ENCODE measurements at places on chromosomes 5 and 9.
A peak's percentile ranks its signal among the peaks of the same experiment; 100 is the strongest.

DNA sequence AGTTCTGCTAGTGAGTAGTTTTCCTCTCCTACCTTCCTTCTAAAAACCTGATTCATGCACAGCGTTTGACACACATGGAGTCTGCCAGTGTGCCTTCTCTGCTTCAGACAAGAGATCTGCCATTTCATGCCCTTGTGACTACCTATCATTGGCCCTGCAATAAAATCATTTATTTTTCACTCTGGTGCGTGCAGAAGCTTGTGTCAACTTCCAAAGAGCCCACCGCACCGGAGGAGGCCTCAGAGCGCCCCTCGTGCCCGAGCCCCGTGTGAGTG lies 13.7 kb downstream of the HNRNPH1 start:
- DNase-seq: no peak

- no peak for DNase-seq
Observed at GRCh38 chr5:102554728-102555127, 55.9 kb upstream of the SLCO6A1 start.

DNA sequence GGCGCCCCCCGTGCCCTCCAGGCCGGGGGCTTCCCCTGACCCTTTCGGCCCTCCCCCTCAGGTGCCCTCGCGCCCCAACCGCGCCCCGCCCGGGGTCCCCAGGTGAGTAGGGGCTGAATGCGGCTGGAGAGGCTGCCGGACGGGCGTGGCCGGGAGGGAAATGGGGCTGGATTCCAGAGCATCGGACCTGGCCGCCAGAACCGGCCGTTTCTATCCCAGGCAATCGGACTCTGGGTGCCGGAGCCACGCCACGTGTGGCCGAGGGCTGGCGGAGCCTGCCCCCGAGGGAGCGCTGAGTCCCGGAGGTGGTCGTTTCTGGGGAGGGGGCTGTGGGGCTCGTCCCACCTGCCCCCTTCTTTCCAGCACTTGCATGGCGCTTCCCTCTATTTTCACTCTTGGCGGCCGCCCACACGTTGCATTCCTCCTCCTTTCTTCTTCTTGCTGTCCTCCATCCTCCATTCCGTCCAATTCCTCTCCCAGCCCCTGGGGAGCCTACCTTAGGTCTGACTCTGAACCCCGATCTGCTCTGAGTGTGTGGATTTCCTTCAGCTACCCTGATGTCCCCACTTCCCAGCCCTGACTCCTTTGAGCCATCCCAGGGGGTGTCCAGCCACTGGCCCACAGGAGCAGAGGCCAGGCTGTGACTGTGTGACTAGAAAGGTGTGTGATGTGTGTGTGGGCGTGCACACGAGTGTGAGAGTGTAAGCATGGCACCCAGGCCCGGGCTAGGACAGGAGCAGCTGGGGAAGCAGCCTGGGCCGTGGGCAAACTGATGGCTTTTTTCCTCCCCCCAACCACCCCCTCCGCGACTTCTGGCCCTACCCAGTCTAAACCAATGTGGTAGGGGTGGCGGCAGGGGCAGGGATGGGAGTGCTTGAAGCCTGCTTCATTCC lies 24.7 kb downstream of the GOLGA2 start:
- no peak for DNase-seq

GRCh38 chr5:115028557-115028956 lies 141.2 kb downstream of the TRIM36 start:
- DNase-seq: no peak

DNA sequence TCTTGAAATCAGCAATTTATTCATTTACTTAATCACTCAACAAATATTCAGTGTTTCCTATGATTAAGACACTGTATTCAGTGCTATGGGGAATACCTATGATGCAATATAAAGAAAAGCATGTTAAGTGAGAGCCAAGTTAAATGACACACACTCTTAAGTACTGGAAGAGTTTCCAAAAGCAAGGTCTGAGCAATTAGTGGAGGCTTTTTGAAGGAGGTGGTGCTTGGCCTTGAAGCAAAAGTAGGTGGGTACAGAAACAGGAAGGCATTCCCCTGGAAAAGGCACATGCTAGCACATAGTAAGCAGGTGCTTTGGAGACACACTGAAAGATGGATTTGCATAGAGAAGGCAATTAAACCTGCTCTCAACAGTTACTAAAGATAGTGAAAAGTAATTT lies 4.0 kb downstream of the TSLP start:
- no peak for DNase-seq

- DNase-seq: no peak
Observed at GRCh38 chr5:20678814-20679298, 690.9 kb upstream of the CDH18 start.

DNA sequence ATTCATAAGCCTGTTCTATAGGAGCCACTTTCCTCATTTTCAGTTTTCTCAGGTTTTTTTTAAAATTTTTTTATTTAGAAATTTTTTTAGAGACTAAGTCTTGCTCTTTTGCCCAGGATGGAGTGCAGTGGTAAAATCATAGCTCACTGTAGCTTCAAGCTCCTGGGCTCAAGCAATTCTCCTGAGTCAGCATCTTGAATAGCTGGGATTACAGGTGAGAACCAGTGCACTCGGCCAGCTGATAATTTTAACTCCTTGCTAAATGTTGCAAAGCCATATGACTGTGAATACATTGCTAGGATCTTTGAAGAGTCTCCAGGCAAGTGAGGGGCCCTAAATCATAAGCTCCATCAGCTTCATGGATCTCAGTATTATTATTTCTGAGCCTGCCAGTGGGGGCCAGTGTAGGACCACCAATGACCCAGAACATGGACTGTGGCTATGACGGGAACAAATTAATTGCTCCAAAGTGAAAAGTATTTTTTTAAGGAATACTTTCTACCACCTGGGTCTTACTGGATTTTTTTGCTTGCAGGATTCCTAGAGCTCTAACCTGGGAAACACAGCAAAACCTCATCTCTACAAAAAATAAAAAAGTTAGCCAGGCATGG lies 5.7 kb upstream of the GAPVD1 start:
- DNase-seq: no peak

GRCh38 chr9:74282526-74283253 lies 214.4 kb upstream of the RORB start:
- DNase-seq: no peak

DNA sequence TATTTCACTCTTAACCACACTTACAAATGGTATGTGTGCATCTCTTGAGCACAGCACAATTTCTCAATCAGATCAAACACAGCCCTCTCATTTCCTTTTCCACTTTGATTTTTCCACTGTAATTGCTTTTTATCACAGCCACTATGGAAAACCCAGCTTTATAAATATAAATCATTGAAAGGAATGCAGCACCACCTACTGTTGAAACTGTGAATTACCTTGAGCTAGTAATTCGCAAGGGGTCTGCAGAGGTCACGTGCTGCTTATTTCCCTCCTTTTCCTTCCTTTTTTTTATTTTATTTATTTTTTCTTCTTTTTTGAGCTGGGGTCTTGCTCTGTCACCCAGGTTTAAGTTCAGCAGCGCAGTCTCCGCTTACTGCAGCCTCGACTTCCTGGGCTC lies 76.9 kb downstream of the CDH6 start:
- peak; percentile 4 for DNase-seq

GRCh38 chr5:32047056-32047455 lies 127.1 kb downstream of the GOLPH3 start:
- DNase-seq: no peak

GRCh38 chr9:134136996-134137299 lies 1.1 kb downstream of the WDR5 start:
- no peak for DNase-seq

GRCh38 chr9:93132287-93132927 lies 1.6 kb downstream of the NINJ1 start:
- DNase-seq: no peak

GRCh38 chr9:99720455-99721050 lies 101.1 kb upstream of the NR4A3 start:
- DNase-seq: peak; percentile 60

DNA sequence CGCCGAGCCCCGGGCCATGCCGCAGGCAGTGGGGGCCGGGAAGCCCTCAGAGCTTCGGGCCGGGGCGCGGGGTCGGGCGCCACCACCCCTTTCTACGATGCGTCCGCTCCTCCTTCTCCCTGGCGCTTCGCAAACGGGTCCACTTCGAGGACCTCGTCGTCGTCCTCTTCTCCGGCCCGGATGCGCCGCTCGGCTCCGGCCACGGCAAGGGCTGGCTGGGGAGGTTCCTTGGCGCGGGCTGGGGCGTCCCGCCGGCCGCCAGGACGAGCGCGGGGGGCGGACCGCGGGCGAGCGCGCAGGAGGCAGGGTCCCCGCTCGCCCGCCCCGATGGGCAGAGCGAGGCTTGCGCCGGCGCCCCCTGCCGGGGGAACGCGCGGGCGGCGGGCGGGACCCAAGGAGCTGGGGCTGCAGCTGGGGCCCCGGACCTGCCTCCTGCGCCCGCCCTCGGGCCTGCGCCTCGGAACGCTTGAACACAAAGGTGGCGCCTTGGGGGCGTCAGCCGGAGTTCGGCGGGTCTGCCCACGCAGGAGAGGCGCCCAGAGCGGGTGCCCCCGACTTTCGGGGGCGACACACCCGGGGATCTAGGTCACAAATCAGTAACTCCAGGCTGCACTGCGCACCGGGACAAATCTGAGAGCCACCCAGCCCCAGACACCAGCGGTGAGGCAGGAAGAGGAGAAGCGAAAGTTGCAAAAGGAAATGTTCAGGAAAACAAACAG lies at the start of gene ROR2:
Gene ROR2, minus strand, starts transcription at position 283 of the 719 bp plus-strand sequence.
- no peak for DNase-seq

GRCh38 chr9:91948597-91949391 lies 1.2 kb downstream of the ROR2 start:
- no peak for DNase-seq

DNA sequence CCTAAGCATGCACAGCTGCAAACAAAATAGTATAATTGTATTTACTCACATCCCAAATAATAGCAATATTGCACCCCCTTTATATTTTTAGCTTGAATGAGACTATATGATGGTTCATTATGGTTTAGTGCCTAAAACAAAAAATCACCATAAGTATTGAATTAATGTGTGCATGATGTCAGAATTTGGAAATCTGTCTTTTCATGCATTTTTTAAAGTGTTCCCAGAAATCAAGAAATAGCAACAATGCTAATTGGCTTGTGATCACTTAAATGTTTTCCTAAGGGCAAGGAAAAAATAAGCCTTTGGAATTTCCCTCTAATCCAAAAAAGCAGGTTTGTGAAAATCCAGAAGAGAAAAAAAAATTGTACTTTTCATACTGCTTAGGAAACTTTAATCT lies 50.9 kb upstream of the ITGA2 start:
- DNase-seq: no peak

GRCh38 chr5:13943676-13944075 lies 812 bp downstream of the DNAH5 start:
- DNase-seq: no peak

GRCh38 chr5:43664501-43665040 lies 61.6 kb downstream of the NNT start:
- no peak for DNase-seq

DNA sequence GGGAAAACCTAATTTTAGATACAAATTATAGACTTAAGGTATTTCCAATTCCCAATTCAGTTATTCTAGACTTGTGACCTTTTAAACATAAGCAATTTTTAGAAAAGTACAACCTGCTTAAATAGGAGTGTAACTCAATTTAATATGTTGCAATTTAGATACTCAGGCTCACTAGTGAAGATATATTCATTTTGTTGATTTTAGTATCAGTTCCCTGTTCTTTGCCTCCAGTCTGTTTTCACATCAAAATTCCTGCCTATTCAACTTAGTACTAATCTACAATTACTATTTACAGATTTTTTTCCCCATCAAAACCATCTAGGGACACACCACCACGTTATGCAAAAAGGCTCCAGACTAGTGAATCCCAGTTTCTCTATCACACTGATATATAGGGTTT lies 30.4 kb downstream of the PWWP2A start:
- DNase-seq: no peak

GRCh38 chr5:142717582-142718215 lies 31.8 kb upstream of the FGF1 start:
- DNase-seq: peak; percentile 62

GRCh38 chr5:6026766-6027406 lies 351.5 kb downstream of the MED10 start:
- no peak for DNase-seq

- no peak for DNase-seq
Observed at GRCh38 chr5:37834542-37835379, 5.1 kb downstream of the GDNF start.

DNA sequence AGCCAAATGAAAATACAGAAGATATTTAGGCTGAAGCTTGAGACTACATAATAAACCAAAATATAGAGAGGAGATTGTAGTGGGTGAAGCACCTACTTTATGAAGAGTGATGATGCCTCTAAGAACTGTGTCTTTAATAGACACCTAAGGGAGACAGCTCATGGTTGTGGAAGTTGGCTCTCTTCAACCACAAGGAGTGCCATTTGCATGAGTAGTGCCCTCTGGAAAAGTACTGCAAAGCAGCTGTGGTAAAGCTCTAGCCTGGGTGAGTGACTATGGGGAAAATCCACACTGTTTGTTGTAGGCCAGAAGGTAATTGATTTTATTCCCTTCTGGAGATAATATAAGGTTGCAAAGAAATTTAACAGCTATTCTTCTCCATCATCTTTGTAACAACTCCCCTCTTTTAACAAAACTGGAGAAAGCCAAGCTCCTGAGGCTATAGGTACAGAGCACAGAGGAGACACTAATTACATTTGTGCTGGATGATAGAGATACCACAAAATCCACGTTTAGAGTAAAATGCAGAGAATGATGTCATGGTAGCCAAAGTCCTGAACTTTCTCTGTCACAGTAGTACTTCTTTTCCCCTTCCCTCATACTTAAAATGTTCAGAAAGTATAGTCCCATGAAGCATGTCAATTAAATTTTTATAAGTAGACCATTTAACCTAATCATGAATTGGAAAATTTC lies 122.8 kb downstream of the STARD4 start:
- no peak for DNase-seq

GRCh38 chr9:123382653-123383511 lies 26.9 kb downstream of the CRB2 start:
- DNase-seq: no peak
